Right renal pelvis (tissue), 4 donors: ENCODE measurements at places on chromosomes 16 and 17. TPM values are rescaled to one million over a fixed set of nuclear protein-coding genes. Genes with fewer than 3 reads are reported as not detected.
A peak's percentile ranks its signal among the peaks of the same experiment; 100 is the strongest.

MBTD1 gene
- polyA plus RNA-seq = 52.7 TPM

FAM117A gene
- polyA plus RNA-seq = 20.3 TPM

DNA sequence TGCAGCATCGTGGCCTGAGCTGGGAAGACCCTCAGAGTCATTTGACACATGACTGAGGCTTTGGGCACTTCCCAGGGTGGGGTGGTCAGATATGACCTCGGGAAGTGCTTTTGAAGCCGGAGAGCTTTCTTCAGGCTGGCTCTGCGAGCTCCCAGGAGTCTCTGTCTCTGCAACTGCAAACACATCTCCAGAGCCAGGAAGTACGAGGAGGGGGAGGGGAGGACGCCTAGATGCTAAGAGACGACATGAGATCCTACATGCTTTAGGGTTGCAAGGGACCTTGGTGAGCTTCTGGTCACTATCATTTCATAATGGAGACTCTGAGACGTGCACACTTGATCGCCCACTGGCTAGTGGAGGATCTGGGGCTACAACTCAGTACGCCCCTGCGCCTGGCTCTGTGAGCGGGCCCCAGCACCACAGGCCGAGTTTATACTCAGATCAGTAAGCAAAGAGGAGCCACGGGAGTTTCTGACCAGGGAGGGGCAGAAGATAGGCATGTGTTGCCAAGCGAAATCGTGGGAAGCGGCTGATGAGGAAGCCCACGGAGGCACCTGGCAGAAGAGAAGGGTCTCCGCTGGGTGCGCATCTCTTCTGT is 527 bp upstream of the MGAT5B start:
- no peak for DNase-seq

GRCh38 chr16:4093495-4094126 is 22.6 kb downstream of the ADCY9 start:
- DNase-seq = no peak

DNA sequence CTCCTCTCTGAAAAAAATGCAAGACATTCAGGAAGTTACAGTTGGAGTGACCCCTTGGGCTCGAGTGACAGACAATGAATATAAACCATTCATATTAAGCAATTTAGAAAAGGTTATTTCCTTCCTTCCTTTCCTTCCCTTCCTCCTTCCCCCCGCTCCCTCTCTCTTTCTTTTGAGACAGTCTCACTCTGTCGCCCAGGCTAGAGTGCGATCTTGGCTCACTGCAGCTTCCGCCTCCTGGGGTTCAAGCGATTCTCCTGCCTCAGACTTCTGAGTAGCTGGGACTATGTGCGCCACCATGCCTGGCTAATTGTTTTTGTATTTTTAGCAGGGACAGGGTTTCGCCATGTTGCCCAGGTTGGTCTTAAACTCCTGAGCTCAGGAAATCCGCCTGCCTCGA is 13.2 kb downstream of the PSMD12 start:
- DNase-seq = no peak

COPZ2 gene
- polyA plus RNA-seq = 19.5 TPM

DNA sequence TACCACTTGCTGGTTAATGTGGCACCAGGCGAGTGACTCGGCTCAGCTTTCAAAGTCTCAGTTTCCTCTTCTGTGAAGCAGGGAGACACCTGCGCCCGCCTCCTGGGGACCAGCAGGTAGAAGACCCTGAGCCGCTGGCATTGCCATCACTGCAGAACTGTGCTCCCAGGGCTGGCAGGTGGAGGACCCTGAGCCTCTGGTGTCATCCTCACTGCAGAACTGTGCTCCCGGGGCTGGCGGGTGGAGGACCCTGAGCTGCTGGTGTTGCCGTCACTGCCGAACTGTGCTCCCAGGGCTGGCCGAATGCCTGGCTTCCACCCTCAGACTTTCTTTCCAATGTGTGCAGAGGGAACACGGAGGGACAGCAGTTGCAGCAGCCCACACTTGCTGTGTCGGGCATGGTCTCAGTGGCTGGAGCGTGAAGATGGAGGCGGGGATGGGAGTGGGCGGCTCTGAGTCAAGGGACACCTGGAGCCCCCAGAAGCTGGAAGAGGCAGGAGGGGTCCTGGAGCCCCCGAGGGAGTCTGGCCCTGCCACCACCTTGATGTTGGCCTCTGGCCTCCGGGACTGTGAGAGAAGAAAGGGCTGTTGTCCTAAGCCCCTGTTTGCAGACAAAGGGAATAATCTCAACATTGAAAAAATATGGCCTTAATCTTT is 75.8 kb upstream of the METTL9 start:
- no peak for DNase-seq

DNA sequence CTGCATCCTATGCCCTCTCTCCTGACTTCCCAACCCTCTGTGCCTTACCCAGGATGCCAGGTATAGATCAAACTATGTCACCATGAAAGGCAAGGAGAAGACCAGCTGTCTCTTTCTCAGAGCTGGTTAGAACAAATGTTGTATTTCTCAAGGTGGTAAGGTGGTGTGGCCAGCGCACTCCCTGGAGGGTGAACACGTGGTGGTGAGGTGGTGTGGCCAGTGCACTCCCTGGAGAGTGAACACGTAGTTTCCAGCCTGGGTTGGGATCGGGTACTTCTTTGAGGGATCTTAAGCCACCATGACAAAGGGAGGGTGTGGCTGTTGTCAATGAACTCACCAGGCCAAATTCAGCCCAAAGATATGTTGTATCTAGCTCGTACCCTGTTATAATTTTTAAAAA is 26.8 kb downstream of the KATNIP start:
- no peak for DNase-seq

DNA sequence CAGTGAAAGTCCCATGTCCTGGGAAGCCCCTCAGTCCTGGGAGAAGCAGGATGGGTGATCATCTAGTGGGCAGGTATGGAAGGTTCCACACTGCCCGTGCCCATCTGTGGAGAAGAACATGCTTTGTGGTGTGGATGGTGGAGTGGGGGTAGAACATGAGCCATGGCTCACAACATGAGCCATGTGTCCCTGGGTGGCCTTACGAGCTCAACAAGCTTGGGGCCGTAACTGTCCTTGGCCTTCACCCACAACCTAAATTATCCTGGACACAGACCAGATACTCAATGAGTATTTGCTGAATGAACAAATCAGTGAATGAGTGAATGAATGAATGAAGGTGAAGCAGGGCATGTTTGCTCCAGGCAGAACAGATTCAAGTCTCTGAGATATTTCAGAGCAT is 13.5 kb downstream of the SOX8 start:
- no peak for DNase-seq

- no peak for DNase-seq
Observed at GRCh38 chr16:85192238-85193114, 80.2 kb upstream of the CIBAR2 start.

- no peak for DNase-seq
Observed at GRCh38 chr17:82232322-82232820, 3.5 kb downstream of the SLC16A3 start.

- no peak for DNase-seq
Observed at GRCh38 chr17:71395901-71396300, 724.9 kb upstream of the SOX9 start.

- no peak for DNase-seq
Observed at GRCh38 chr16:88440686-88441405, 12.2 kb upstream of the ZFPM1 start.

FBXL16 gene
- 1.1 TPM for polyA plus RNA-seq

GRCh38 chr17:43171586-43172487 is 823 bp downstream of the NBR1 start:
- DNase-seq = peak; percentile 52

HS3ST3B1 gene
- 26.2 TPM for polyA plus RNA-seq

GRCh38 chr17:14203388-14203787 is 33.3 kb downstream of the CDRT15 start:
- DNase-seq = no peak

CDH8 gene
- 6.2 TPM for polyA plus RNA-seq

SPATA32 gene
- 0.19 TPM for polyA plus RNA-seq

DNA sequence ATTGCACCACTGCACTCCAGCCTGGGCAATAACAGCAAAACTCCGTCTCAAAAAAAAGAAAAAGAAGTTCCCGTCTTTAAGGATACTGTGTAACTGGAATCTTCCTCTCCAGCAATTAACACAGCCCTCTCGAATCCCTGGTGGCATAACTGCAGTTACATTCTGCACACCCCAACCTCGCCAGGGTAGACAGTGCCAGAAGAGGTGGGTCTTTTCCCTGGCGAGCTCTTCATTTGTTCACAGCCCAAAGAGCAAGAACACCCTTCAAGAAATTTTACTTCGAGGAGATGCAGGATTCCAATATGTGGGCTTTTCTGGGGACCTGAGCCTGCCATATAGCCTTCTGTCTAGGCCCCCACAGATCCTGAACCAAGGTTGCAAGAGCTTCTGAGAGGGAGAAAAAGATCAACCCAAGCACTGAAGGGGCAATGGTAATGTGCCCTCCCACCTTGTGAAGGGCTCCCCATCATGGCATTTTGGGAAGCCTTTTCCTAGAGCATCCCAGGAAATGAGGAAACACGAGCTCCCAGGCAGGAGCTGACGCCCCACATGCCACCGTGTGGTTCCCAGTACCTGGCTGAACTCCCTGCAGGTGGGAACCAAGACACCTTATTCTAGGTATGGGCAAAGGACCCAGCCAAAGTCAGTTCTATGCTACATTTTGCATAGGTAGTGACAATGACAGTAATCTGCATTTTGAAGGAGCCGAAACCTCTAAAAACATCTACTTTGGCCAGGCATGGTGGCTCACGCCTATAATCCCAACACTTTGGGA is 26.9 kb downstream of the TK2 start:
- no peak for DNase-seq
